ENCODE measurements at places on chromosomes 4 and X.

GRCh38 chrX:70922774-70923473, 8.0 kb downstream of the SLC7A3 start:
- no peak for DNase-seq

DNA sequence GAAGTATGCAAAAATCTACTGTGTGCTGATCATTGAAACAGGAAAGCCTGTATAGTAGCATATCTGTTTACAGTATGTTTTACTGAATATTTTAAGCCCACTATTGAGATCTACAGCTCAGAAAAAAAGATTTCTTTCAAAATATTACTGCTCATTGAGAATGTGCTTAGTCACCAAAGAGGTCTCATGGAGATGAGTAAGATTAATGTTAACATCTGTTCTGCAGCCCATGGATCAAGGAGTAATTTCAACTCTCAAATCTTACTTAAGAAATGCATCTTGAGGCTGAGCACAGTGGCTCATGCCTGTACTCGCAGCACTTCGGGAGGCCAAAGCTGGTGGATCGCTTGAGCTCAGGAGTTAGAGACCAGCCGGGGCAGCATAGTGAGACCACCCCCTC, 3.3 kb downstream of the RNF4 start:
- no peak for DNase-seq

- DNase-seq = peak; percentile 19
These were observed 56.1 kb downstream of the SLC7A11 start for GRCh38 chr4:138185859-138186645.

DNA sequence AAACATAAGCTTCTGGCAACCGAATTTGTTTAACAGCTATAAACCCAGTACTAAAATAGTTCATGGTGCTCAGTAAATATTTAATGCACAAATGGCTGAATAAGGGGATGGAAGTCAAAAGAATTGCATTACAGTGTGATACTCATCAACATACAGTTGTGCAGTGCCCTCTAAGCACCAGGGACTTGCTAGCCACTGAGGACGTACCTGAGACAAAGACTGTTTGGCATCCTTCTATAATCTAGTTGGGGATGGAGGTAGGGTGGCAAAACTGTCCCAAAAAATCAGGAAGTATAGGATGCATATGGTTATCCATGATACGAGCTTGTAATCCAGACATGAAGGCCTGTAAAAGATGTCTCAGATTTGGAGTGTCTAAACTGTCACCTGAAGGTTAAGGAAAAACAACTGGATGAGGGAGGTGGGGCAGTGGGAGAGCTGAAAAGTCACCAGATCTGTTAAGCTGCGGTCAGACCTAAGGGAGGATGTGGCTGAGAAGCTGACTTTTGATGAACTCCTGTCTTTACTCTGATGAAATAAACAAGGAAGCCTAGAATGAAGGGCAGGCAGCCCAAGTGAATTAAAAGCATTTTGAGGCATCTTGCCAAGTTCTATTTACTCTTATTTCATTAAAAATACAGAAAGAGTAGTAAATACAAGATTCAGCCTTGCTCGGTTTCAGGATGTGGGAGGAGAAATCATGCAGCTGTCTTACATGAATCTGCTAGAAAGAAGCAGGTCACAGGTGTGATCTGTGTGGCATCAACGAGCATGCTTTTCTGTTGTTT, 12.0 kb upstream of the CD38 start:
- DNase-seq = no peak

- no peak for DNase-seq
These were observed 10.2 kb downstream of the ATXN3L start for GRCh38 chrX:13309631-13310030.

DNA sequence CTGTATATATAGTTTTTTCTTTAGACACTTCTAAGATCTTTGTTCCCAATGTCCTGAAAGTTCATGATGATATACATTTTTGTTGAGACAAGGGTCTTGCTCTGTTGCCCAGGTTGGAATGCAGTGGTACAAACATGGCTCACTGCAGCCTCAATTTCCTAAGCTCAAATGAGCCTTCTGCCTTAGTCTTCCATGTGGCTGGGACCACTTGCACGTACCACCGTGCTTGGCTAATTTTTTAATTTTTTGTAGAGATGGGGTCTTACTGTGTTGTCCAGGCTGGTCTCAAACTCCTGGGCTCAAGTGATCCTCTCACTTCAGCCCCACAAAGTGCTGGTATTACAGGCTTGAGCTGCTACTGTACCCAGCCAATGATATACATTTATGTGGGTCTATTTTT, 132.9 kb upstream of the BCOR start:
- no peak for DNase-seq

- peak; percentile 75 for DNase-seq
These were observed 16.0 kb downstream of the MEPE start for GRCh38 chr4:87848622-87849351.

DNA sequence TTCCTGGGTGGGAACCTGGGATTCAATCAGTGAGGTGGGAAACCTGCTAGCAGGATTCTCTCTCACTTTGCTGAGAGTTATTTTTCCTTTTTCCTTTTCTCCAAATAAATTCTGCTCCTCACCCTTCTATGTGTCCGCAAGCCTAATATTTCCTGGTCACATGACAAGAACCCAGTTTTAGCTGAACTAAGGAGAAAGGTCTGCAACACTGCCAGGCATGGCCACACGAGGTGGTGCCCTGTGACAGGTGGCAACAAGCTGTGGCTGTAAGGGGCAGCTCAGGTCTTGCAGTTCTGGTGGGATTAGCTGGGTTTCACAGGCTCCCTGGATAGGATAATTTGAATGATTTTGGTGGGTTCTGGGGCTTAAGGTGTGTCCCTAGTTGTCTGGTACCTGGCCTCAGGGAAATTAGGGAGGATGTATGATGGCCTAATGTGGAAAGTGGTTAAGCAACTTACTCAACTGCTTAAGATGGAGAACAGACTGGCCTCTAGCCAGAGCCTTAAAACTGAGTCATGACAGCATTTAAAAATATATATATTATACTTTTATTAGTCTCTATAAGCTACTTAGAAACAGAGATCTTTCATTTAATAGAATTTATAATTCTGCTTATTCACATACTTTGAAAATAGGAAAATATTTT, 215.0 kb downstream of the IL15 start:
- DNase-seq = no peak

GRCh38 chr4:7303561-7303960, 111.2 kb downstream of the SORCS2 start:
- DNase-seq = no peak

DNA sequence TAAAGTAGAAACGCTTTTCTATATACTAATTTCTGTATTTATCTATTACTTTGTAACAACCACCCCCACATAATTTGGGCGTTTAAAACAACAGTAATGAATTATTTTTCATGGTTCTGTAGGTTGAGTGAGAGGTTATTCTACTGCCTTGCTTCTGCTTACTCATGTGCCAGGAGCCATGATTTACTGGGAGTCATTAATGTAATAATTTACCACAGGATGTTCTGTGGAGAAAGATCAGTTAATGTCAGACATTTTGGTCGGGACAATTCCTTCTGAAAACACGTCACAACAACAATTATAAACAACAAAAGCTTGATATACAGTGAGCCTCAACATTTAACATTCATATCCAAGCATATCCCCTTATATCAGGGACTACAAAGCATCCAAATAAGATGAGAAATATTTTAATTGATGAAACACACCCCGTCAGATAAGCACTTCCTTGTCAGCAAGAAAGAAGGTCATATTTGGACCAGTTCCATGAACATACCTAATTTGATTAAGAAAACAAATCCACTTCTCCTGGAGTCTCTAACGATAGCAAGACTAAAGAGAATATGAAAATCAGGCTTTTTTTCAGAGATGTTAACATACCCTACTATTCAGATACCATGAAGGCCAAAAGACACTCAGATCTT, 238.5 kb downstream of the PRDM5 start:
- DNase-seq = no peak

- DNase-seq = no peak
These were observed 524.1 kb downstream of the IL15 start for GRCh38 chr4:142160509-142160908.

DNA sequence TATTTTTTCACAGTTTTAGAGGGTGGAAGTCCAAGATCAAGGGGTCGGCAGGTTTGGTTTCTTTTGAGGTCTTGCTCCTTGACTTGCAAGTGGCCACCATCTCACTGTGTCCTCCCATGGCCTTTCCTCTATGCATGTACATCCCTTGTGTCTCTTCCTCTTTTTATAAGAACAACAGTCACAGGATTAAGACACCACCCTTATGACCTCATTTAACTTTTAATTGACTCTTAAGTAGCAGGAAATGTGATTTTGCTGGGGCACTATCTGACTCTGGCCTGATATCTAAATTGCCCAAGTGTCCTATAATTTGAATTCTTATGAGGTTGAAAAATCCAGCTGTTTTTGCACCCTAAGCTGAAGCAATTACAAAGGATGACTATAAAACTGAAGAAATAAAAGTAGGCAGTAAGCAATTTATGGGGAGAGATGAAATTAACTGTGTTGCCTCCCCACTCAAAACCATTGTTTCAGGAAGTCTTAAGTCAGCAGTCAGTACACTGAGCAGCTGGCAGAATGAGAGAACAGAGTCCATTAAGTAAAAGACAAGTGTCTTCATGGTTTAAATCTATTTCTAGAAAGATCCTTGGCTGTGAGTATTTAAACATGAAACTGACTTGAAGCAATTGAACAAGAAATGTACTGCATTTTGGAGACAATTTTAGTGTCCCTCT, 601.3 kb downstream of the SPRY1 start:
- no peak for DNase-seq

DNA sequence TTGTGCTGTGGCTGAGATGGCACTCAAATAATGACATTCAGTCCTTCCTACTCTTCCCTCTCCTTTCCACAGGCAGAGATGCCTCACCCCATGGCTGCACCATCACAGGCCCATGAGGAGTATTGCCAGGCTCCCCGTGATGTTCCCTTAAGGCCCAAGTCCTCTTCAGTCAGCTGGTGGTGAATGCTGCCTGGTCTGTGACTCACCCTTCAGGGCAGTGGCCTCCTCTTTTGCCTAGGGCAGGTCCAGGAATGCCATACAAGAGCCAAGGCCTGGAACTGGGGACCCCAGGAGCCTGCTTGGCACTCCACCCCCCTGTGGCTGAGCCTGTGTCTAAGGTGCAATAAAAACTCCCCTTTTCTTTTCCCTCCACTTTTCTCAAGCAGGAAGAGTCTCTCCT, 144.2 kb upstream of the GEMIN8 start:
- DNase-seq = no peak

- no peak for DNase-seq
These were observed 10.9 kb downstream of the DCK start for GRCh38 chr4:71004281-71004851.

DNA sequence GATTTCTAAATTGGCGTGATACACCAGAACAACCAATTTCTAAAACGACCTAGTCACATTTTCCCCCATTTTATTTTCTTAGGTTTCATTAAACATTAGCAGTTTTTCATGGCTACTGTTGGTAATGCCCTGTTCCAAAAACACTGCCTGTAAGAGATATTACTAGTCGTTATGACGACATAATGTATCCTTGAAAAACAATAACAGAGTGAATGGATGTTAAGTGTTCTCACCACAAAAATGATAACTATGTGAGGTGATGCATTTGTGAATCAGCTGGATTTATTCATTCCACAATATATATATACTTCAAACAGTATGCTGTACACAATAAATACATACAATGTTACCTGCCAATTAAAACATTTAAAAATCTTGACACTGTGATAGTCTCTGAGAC, 1147.6 kb upstream of the PCDH10 start:
- DNase-seq = no peak

DNA sequence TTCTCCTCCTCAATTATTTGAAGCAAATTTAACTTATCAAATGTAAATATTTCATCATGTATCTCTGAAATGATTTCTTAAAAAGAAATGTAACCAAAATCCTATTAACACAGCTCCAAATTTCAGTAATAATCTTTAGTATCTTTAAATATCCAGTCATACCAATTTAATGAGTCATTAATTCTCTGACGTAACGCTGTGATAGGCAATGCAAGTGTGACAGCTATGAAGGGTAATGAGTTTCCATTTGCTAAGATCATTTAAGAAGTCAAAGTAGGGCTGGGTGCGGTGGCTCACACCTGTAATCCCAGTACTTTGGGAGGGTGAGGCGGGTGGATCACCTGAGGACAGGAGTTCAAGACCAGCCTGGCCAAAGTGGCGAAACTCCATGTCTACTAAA, 15.6 kb downstream of the RPS3A start:
- no peak for DNase-seq

DNA sequence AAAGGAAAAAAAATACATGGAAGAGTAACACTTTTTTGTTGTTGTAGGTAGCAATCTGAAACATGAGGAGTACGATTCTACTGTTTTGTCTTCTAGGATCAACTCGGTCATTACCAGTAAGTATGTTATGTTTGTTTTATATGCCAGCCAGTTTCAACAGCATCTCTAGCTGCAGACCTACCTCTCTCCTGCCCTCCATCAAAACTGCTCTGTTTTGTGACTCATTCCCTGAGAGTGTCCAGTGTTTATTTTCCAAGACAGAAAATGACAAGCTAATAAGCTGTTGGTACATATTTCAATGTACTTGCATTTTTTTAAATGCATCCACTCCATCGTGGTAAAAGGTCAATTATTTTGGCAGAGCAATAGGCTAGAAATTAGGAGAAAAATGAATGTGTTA, 347 bp downstream of the AMTN start:
- DNase-seq = no peak

GRCh38 chr4:76792418-76792817, 105.5 kb downstream of the SOWAHB start:
- no peak for DNase-seq

- DNase-seq = no peak
These were observed 208.5 kb upstream of the IGFBP7 start for GRCh38 chr4:57318703-57319102.

- no peak for DNase-seq
These were observed 31.0 kb downstream of the TRPC5 start for GRCh38 chrX:112051576-112051975.

GRCh38 chrX:119605464-119606279, 552 bp downstream of the NKRF start:
- peak; percentile 36 for DNase-seq

- DNase-seq = no peak
These were observed 10.6 kb downstream of the RS1 start for GRCh38 chrX:18661273-18661672.

- DNase-seq = no peak
These were observed 558.9 kb upstream of the TENM3 start for GRCh38 chr4:181684310-181684709.

DNA sequence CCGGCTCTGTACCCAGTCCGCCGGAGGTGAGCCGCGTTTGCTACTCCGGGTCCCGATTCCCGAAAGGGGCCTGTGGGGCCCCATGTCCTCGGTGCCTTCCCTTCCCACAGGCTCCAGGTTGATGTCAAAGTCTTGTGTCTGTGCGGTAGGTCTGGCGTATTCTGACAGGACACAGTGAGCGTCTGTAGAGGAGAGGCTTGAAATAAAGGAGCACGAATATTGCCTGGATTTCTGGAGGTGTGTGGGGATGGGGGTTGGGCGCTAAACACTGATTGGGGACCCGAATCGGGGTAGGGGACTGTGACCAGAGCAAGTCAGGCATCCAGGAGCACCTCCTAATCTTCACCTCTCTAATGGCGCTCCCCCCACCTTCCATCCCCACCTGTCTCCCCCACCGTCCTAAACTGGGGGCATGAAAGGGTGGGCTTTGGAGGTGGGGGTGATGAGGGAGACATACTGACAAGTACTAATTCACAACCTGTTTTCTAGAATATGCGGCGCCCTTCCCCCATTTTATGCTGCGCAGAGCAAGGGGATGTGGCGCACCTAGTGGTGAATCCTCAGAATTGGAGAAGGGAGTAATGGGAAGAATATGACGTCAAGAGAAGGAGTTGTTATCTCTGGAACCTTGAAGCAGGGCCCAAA, 855 bp downstream of the GPRASP2 start:
- peak; percentile 63 for DNase-seq

- no peak for DNase-seq
These were observed 61.9 kb downstream of the SEC24B start for GRCh38 chr4:109495514-109495913.

GRCh38 chr4:78827191-78827590, 51.0 kb downstream of the BMP2K start:
- DNase-seq = no peak
